ENCODE measurements at places on chromosomes 2 and 18. TPM values are rescaled to one million over a fixed set of nuclear protein-coding genes. Genes with fewer than 3 reads are reported as not detected.

- no peak for DNase-seq
Observed at GRCh38 chr2:205435970-205436369, 246.3 kb upstream of the NRP2 start.

- DNase-seq: no peak
Observed at GRCh38 chr18:75344615-75345014, 82.9 kb downstream of the SMIM21 start.

- DNase-seq: no peak
Observed at GRCh38 chr2:176423819-176424218, 154.6 kb downstream of the MTX2 start.

DNA sequence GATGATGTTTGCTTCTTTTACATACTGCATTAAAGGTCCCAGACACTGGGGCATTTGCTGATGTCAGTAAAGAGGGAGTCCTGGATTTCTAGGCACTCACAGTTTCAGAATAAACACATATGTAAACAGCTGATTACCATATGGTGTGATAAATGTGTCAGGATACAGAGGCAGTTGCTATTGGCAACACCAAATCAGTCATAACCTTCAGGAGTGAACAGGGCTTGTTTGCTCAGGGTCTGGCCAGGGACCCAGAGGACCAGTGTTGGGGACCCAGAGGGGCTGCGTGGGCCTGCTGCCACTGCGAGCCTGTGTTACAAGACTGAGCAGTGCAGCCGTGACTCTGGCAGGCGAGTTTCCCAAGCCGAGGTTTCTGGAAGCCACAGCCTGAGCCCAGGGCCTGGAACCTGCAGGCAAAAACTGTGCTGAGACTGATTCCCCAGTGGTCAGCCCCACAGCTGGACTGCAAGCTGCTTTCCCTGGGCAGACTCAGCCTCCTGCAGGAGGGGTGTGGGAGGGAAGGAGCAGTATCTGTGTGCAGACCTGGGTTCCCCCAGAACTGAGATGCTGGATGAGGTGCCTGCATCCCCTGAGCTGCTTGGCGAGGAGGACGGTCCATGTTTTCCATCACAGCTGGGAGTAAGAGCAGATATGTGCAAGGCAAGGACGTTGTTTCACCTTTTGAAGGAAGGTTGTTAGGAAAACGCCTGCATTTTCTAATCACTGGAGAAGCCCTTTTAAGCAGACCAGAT is 23.6 kb downstream of the ASAP2 start:
- DNase-seq: no peak

- DNase-seq: no peak
Observed at GRCh38 chr2:9954136-9954535, 2.6 kb downstream of the GRHL1 start.

DNA sequence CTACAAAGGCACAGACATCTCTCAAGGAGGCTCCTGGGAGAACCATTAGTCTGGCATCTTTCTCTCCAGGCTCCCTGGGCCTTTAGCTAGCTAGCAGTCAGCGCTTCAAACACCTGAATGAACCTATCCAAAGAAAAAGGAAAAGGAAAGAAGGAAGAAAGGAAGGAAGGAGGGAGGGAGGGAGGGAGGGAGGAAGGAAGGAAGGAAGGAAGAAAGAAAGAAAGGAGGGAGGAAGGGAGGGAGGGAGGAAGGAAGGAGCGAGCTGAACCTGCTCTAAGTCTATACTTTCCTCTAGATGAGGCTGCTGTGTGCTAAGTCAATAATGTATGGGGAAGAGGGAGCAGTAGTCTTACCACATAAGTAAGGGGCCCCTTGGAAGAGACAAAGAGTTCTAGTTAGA is 5.1 kb upstream of the BCL11A start:
- DNase-seq: no peak

DNA sequence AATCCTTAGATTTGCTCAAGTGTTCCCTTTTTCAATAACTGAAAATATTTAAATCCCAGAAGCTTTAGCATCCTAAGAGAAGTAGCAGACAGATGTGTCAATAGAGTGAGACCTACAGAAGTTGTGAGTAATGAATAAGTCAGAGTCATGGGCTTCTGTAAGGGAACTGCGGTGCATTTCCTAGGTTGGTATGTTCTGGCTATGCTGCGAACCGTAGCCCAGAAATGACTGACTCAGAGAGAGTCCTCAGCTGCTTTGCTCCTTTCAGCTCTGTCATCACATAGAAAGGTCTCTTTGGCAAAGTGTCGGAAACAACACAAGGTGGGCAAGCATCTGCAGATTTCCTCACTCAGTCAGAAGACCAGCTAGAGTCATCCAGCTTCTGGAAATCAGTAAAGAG is 297.1 kb downstream of the ARHGAP15 start:
- no peak for DNase-seq

- DNase-seq: no peak
Observed at GRCh38 chr18:25817546-25818237, 272.7 kb downstream of the SS18 start.

DNA sequence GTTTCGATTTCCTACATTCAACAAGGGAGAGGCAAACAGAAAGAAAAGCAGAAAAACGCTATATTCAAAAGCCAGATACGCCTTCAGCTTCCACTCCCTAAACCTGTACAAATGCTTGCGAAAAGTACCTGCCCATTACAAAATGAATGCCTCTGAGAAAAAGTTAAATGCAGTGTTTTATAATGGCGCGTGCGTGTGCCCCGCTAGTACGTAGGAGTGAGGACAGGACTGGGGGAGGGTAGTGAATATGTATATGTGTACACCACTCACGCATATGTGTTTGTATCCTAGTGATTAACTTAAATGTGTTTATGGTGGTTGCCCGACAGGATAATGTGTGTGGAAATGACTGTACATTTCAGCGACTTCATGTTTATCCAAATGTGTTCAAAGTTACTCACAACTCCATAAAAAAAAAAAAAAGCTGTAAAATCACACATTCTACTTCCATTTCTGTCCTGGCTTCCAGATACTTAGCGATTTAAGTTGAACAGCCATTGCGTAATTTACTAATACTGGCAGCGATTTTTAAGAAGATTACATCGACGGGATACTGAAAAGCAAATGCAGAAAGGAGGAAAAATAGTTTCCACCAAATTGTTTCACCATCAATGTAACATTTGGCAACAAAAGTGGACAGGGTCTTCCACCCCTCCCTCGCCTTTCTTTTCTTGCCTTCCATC is 1.3 kb downstream of the NEUROD1 start:
- DNase-seq: no peak

GRCh38 chr2:163682695-163683094 is 53.1 kb downstream of the FIGN start:
- no peak for DNase-seq

- DNase-seq: no peak
Observed at GRCh38 chr2:16604236-16604635, 61.4 kb downstream of the CYRIA start.

DNA sequence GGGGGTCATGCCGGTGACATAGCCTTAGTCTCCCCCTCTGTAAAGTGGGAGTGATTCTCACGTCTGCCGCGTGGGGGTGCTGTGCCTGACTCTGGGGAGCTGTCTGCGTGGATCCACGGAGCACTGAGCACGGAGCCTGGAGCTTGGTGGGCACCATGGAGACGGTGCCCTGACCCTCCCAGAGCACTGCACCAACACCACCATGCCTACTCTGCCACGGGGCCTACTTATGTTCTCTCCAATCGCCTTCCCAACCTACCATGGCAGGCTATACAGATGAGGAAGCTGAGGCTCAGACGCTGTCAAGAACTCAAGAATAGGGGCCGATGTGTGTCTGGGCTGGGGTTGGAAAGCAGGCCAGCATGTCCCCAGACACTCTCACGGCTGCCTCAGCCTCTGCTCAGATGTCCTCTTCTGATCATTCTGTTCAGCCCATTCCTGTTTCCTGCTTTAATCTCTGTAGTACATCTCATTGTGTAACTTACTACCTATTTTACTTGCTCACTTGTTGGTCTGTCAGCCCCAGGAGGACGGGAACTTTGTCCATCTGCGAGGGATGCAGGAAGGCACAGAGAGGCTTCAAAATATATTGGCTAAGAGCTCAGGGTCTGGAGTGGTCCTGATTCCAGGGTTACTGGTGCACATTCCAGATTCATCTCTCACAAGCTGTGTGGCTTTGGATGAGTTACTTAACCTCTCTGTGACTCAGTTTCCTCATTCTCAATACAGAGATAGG is 168.1 kb upstream of the HS6ST1 start:
- peak; percentile 6 for DNase-seq

DNA sequence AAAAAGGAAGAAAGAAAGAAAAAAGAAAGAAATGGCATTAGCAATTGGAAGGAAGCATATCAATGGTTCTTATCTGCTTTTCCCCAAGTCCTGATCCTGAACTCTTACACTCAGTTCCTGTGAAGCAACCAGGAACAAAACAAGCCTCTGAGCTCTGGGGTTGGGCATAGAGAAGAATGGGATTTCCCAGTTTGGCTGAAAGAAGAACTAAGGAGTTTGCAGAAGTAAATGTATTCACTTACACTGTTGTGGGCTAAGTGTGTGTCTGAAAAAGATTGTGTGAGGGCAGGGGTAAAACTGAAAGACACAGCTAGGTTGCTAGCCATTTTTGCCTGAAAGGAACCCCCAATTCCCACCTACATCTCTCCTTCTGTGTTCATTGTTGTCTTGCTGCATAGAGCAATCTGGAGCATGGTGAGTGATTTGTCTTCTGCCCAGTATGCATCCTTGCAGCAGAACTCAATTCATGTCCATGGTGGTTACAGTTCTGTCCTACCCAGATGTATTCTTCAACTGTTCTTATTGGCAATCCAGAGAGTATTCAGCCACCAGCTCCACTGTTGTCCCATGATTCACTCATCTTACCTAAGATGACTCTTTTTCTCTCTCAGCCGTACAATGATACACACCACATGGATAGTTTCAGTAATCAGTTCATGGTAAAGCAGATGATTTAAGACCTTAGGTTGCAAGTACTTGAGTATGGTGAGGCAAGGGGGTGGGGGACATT is 348.7 kb downstream of the ARHGAP15 start:
- DNase-seq: no peak

DNA sequence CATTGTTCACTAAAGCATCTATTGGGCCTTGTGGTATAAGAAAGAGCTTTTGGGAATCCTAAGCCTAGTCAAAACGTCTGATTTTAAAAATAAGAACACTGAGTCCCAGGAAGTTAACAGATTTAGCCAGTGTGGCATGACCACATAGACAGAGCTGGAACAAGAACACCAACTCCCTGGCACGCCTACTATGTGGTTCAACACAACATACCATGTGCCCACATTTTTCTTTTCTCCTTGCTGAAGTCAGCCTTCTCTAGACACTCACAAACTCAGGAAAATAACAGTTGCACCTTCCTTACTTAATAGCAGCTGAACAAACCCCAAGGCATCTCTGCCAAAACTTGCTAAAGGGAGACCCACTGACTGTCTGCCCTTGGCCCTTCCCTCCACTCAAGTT is 124.8 kb downstream of the C1D start:
- no peak for DNase-seq

- no peak for DNase-seq
Observed at GRCh38 chr2:184644685-184645084, 46.4 kb downstream of the ZNF804A start.

DNA sequence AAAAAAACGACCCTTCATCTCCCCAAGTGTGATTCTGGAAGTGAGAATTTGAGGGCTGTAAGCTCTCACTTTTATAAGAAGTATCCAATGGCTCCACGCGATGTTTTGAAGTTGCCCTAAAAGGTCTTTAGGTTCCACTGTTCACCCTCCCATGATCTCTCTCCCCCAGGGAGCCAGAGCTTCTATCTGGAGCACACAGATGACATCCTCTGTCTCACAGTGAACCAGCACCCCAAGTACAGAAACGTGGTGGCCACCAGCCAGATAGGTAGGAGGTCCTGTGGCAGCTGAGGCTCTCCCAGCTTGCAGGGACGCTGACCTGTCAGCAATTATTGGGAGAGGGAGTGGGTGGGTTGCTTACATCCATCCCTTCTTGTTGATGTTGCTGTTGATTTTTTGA is 97.8 kb downstream of the RTN4 start:
- DNase-seq: no peak

Gene ZSWIM2
- not detected for total RNA-seq

Gene WNT10A
- 0.12 TPM for total RNA-seq

Gene TRABD2A
- 0.52 TPM for total RNA-seq

Gene MYCN
- total RNA-seq: 1.4 TPM

Gene CD207
- 0.52 TPM for total RNA-seq

Gene STARD6
- not detected for total RNA-seq

Gene ARHGEF33
- total RNA-seq: 1.8 TPM
